Upper lobe of left lung (tissue), 6 donors: ENCODE measurements at places on chromosomes 4 and X.

DNA sequence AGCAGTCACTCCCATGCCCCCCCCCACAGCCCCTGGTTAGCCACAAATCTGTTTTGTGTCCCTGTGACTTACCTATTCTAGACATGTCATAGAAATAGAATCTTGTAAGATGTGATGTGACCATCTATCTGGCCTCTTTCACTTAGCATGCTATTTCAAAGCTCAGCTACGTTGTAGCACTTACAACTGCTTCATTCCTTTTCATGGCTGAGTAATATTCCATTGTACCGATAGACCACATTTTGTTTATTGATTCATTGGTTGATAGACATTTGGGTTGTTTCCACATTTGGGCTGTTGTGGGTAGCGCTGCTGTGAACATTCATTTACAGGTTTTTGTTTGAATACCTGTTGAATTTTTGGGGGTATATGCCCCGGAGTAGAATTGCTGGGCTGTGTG, 11.5 kb downstream of the NSG1 start:
- H3K36me3 ChIP-seq = no peaks in the 10 kb centered on the region
- no peaks in the 10 kb centered on the region for H3K27me3 ChIP-seq
- H3K4me3 ChIP-seq = no peak overlapping the region
- no peak for DNase-seq

DNA sequence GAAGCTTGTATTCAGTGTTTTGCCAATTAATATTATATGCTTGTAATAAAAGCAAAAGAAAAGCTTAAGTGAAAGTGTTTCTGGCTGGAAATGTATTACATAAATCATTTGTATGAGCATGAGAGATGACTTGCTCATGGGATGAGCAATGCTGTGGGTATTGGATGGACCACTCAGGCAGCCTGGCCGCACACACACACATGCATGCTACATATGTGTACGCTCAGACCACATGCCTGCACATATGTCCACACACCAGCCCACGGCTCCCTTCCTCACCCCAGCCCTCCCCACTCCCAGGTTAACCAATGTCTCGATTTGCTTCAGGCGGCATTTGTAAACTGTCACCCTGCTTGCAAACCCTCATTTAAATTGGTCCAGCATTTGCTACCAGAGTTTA, 55.9 kb downstream of the CPLX1 start:
- H3K4me3 ChIP-seq = no peak overlapping the region
- H3K27me3 ChIP-seq = no peaks in the 10 kb centered on the region
- H3K36me3 ChIP-seq = peaks cover 15% of the 10 kb centered on the region
- peaks cover 19% of the 10 kb centered on the region for H3K4me1 ChIP-seq
- no peak overlapping the region for H3K27ac ChIP-seq

DNA sequence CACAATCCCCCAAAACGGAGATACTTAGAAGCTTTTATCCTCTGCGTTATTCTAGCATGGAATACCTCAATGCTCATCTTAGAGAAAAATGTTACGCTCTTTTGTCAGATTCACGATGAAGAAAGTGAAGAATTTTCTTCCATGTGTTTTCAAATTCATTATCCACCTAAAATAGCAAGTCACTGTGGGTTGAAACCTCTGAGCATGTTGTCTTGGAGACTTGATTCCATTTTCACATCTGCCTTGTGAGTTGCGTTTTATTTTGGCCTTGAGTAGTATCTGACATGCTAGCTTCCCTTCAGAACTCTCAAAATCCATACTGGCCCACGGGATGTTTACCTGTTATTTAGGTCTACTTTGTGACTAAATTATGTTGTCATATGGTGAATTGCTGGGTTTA, 66.3 kb downstream of the C4orf46 start:
- no peak overlapping the region for H3K27ac ChIP-seq
- H3K27me3 ChIP-seq = no peaks in the 10 kb centered on the region
- peaks cover 3% of the 10 kb centered on the region for H3K4me1 ChIP-seq

DNA sequence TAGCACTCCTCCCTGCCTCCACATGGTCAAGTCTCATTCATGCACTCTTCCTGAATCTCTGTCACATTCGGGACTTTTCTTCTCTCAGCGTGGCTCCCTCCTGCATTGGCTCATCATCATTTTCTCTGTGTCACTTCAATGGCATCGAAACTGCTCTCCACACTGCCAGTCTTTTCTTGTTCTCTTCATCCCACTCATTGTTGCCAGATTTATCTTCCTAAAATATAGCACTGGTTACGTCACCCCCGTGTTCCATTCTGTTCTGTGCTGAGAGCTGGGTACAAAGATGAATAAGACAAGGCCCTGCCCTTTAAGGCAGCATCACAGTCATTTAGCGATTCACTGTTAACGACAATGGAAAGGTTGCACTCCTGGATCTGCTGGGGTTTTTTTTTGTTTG, 174.4 kb upstream of the TBC1D9 start:
- H3K4me1 ChIP-seq = no peaks in the 10 kb centered on the region
- H3K4me3 ChIP-seq = no peak overlapping the region
- no peak for DNase-seq
- H3K36me3 ChIP-seq = no peaks in the 10 kb centered on the region
- no peaks in the 10 kb centered on the region for H3K27me3 ChIP-seq

- no peaks in the 10 kb centered on the region for H3K4me1 ChIP-seq
- no peak for DNase-seq
- no peaks in the 10 kb centered on the region for H3K27me3 ChIP-seq
These were observed 24.0 kb downstream of the PPEF2 start for GRCh38 chr4:75878246-75878756.

GRCh38 chr4:168440442-168441264, 39.6 kb downstream of the DDX60L start:
- no peak for DNase-seq
- no peaks in the 10 kb centered on the region for H3K4me1 ChIP-seq
- no peaks in the 10 kb centered on the region for H3K36me3 ChIP-seq
- H3K27ac ChIP-seq = no peak overlapping the region
- no peak overlapping the region for H3K4me3 ChIP-seq

DNA sequence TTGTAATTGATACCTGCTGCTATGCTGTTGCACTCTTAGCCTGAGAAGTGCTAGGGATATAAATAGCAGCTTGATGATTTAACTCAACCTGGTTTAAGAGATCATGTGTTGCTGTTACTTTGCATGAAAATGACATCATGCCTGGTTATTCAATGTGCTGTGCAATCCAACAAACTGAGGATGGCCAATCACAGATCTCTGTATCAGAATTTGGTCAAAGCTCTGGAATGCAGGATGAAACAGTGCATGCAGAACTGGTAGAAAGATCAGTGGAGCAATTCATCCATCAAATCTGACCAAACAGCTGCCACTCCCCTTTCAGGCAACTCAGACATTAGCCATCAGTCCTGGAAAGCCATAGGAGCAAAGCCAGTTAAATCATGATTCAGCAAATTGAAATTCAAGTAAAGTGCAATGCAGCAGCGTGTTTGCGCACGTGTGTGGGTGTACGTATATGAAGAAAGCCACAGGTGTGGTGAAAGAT, 160.3 kb upstream of the RASGEF1B start:
- H3K36me3 ChIP-seq = no peaks in the 10 kb centered on the region
- DNase-seq = no peak
- H3K27ac ChIP-seq = no peak overlapping the region
- H3K4me3 ChIP-seq = no peak overlapping the region
- no peaks in the 10 kb centered on the region for H3K27me3 ChIP-seq

- H3K36me3 ChIP-seq = no peaks in the 10 kb centered on the region
- H3K4me3 ChIP-seq = no peak overlapping the region
- no peaks in the 10 kb centered on the region for H3K4me1 ChIP-seq
- no peak overlapping the region for H3K27ac ChIP-seq
- H3K27me3 ChIP-seq = no peaks in the 10 kb centered on the region
These were observed 224.7 kb upstream of the DCAF8L1 start for GRCh38 chrX:28205905-28206304.

- no peak overlapping the region for H3K4me3 ChIP-seq
- no peak for DNase-seq
- H3K36me3 ChIP-seq = no peaks in the 10 kb centered on the region
- no peaks in the 10 kb centered on the region for H3K4me1 ChIP-seq
- no peaks in the 10 kb centered on the region for H3K27me3 ChIP-seq
- H3K27ac ChIP-seq = no peak overlapping the region
These were observed 476.8 kb downstream of the GABRG1 start for GRCh38 chr4:45646885-45647590.

DNA sequence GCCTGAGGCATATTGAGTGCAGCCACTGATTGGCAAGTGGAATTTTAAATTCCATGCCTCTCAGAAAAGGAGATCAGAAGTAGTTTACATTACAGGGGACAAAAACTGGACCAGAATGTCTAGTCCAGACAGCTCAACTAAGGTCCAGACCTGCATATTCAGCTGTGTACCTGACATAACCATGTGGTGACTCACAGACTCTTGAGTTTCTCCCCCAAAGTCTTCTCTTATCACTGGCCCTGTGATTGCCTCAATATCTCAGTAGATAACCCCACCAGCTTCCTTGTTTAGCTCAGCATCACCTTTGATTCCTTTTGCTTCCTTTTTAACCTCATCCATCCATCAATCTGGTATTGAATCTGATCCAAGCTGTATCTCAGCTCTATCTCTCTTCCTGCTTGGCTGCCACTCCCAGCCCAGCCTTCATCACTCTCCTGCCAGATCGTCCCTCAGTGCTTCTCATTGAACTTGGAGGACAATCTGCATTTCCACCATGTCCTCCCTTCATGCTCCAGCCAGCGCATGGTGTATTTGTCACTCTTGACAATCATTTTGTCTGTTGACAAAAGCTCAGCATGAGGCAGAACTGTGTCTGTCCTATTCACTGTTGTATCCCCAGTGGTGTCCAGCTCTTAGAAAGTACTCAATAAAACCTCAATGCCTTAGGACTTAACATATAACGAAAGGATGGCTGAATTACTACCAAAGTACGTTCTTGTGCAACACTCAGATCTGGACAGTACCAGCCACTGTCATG, 27.8 kb upstream of the SLC2A9 start:
- no peak overlapping the region for H3K27ac ChIP-seq
- H3K36me3 ChIP-seq = no peaks in the 10 kb centered on the region
- no peak overlapping the region for H3K4me3 ChIP-seq
- DNase-seq = no peak

DNA sequence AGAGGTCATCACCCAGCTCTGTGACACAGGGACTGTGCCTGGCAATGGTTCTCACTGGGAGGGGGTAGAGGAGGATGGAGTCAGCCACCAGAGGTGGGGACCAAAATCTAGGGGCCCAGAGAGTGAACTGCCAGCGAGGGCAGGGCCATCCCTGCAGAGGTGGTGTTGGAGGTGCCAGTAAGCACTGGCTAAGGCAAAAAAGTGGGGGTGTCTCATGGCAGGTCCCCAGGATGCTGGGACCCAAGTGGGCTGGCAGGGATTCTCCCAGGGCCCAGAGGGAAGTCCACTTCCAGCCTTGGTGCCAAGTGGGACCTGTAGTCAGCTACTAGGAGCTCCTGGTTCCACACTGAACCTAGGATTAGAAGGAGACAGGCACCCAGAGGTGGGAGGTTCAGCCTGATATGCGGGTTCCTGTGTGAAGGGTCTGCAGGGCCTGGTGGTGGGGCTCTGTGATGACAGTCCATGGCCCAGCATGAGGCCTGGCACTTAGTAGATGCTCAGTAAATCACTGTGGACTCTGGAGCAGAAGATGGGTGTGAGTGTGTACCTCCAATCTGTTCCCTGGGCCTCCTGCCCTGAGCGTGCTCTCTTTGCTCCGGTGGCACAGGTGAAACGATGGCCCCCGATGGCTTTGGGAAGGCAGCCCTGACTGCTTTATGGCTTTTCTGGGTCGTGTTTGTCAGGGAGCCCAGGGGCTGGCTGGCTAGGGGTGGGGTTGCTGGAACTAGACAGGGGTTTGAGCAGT, 81.5 kb downstream of the PSAPL1 start:
- H3K4me3 ChIP-seq = no peak overlapping the region
- peaks cover 13% of the 10 kb centered on the region for H3K4me1 ChIP-seq
- no peaks in the 10 kb centered on the region for H3K27me3 ChIP-seq
- no peaks in the 10 kb centered on the region for H3K36me3 ChIP-seq
- H3K27ac ChIP-seq = no peak overlapping the region

DNA sequence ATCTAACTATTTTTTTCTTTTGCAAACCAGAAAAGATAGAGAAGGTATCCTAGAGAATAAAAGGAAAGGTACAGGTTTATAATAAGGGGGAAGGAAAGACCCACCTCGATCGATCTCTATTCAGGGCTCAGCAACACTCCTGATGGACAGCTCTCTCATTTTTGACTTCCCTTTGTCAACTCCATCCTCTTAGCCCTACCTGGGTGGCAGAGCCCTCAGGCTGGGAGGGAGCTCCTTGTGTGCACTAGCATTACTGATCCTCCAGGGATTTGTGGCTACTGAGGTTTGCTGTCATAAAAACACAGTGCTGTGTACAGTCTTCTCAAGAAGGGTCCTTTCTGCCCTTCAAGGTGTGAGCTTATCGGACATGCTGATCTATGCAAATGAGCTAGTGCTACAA, 111.0 kb downstream of the MID1 start:
- no peaks in the 10 kb centered on the region for H3K27me3 ChIP-seq
- no peak overlapping the region for H3K4me3 ChIP-seq
- no peaks in the 10 kb centered on the region for H3K36me3 ChIP-seq
- no peak overlapping the region for H3K27ac ChIP-seq
- no peaks in the 10 kb centered on the region for H3K4me1 ChIP-seq

DNA sequence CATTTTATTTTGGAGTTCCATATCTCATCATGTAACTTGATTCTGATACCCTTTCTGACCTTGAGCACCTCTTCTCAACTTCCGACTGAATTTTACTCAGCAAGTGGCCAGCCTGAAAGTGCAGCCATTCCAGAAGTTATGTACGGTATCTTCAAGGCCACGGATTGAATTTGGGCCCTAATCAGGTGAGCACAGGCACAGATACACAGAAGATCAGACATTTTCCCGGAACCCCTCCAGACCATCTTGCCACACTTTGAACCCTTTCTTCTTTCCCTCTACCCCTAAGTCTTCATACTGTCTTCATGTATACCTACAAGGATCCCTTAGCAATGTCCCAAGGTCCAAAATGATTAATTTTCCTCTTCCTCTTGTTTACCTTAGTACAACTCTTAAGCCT, 108.2 kb downstream of the FNIP2 start:
- peaks cover 10% of the 10 kb centered on the region for H3K36me3 ChIP-seq
- no peak overlapping the region for H3K27ac ChIP-seq
- no peak overlapping the region for H3K4me3 ChIP-seq
